ENCODE measurements at places on chromosomes 6 and 20.

DNA sequence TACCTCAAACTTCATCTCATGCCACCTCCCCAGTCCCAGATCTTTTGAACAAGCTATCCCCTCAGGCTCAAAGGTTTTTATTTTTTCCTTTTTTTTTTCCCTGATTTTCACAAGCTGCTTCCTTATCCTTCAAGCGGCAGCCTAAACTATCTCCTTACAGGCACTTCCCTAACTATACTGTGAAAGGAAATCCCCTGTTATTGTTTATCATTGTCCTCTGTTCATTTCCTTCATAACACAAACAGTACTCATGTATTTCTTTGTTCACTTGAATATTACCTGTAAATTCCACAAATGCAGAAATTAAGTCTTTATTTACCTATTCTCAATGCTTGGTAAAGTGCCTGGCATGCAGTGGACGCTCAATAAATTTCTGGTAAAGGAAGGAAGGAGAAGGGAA, 48.9 kb downstream of the ME1 start:
- DNase-seq: no peak

GRCh38 chr20:50992733-50993457, 30.0 kb downstream of the KCNG1 start:
- DNase-seq: peak; percentile 86

DNA sequence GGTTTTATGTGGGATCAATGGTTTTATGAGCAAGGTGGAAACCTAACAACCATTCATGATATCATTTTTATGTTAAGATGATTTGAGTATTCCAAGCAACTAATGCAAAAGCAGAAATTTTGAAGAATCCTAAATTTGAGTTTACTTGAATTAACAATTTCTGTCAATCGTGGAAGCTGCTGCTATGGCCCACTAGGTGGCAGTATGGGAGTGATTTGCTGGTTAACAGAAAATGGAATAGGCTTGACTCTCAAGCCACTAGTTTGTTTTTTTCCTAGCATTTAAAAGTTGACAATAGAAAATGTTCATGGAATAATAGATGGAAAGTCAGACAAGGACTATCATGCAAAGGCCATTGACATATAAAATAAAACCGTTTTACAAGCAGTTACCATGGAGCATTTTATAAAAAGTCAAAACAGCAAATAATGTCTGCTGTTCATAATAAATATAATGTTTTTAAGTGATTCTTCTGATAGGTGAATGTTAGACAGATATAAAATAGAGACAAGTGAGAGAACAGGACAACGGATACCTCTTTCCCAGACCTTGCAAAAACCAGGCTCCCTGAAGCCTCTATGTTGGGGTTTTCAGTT, 43.0 kb upstream of the TMEM200A start:
- DNase-seq: peak; percentile 66

DNA sequence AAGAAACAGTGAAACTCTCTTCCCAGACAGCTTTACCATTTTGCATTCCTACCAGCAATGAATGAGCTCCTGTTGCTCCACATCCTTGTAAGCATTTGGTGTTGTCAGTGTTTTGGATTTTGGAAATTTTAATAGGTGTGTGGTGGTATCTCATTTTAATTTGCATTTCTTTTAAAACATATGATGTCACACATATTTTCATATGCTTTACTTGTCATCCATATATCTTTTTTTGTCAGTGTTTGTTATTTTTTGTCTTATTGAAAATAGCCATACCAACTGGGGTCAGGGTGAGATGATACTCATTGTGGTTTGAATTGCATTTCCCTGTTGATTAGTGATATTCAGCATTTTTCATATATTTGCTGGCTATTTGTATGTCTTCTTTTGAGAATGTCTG, 119.5 kb upstream of the FOXA2 start:
- no peak for DNase-seq

DNA sequence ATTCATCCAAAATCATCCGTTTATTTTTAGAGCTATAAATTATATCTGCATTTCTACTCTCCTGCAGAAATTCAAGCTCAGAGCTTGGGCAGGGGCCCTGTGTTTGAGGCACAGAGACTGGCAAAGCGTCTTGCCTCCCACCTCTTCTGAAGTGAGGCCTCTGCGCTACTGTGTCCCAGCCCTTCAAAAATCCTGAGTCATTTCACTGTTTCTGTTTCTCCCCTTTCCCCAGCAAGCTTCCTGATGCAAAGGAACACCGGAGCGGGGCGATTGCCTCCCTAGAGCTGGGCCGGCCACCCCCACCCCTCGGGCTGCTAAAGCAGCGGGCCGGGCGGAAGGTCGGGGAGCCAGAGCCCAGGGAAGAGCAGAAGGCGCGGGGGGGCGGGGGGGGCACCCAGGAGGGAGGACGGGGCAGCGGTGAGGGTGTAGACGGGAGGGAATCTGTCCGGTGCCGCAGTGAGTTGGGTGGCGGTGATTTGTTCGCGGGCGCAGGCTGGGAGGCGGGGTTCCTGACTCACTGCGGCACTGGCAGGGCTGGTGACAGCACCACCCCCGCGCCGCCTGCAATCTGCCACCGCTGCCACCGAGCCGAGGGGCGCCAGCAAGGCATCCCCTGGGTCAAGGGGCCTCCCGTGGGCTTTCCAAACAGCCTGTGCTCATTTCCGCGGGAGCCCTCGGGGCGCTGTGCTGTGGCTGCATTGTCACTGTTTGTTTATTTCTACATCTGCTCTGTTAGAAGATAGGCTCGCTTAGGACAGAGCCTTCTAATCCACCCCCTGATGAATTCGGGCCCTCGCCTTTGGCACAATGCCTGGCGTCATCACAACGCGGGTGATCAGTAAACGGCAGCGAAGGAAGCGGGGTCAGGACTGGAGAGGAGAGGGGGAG, 46.5 kb upstream of the SNAP25 start:
- peak; percentile 38 for DNase-seq

GRCh38 chr6:93423542-93423941, 4.2 kb upstream of the EPHA7 start:
- peak; percentile 57 for DNase-seq

GRCh38 chr6:16787128-16787682, 25.9 kb upstream of the ATXN1 start:
- no peak for DNase-seq

- peak; percentile 48 for DNase-seq
These were observed 30.5 kb upstream of the AKAP12 start for GRCh38 chr6:151209071-151209831.

- no peak for DNase-seq
These were observed 1.5 kb downstream of the PBX2 start for GRCh38 chr6:32188381-32189068.

DNA sequence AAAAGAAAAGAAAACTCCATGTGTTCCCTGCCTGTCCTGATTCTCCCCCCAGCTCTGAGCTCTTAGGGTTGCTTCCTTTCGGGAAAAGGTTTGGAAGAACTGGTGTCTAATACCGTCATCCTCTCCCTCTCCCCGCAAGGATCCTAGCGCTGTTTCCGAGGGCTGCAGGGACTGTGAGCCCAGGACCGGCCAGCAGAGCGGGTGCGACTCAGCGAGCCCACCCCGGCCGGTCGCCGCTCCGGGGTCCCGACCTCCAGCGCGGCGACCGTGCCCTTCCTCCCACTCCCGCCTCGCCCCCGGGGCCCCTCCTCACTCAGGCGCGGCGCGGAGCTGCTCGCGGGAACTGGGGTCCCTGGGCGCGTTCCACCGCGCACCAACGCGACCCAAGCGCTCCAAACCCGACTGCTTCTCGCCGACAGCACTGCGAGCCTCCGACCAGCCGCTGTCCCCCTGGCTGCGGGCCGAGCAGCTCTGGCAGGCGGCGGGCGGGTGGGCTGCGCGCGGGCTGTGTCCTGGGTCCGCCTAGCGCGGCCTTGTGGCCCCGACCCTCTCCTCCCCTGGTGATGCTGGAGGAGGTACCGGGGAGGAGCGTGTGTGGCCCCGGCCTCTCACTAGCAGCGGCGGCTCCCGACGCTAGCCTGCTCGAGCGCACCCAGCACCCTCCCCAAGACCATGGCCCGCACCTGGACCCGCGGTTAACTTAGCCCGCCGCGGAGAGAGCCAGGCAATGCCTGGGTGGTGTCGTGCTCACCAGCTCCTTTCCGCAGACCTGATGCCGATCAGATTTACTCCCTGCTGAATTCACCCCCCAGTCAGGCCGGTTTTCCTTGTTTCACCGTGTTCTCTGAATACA, at the start of gene PLA2G7:
PLA2G7 (minus strand) TSS at position 509 of the 853 bp plus-strand sequence. CDS start 12,484 bp downstream, outside the sequence.
- DNase-seq: no peak

DNA sequence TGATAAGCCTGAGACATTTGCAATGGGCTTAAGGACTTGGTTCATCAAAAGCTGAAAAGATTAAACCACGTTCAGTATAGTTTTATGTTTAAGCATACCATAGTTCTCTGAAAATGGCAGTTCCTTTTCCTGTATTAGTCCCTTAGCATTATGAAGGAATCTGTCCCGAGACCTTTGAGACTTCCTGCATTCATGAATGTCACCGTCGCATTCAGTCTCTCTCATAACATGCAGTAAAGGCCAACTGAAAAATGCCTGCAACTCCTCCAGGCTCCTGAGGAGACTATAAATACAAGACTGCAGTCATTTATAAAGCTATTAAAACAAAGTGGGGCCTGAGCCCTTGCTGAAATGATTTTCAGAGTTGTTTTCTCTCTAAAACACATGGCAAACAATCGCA, 129.1 kb downstream of the SYCP2 start:
- DNase-seq: no peak

GRCh38 chr6:159090530-159091480, 46.0 kb upstream of the TAGAP start:
- DNase-seq: no peak

Measured in HAP-1 (cell line).